ENCODE measurements at places on chromosomes 12 and 14. TPM values are rescaled to one million over a fixed set of nuclear protein-coding genes. Genes with fewer than 3 reads are reported as not detected.

DNA sequence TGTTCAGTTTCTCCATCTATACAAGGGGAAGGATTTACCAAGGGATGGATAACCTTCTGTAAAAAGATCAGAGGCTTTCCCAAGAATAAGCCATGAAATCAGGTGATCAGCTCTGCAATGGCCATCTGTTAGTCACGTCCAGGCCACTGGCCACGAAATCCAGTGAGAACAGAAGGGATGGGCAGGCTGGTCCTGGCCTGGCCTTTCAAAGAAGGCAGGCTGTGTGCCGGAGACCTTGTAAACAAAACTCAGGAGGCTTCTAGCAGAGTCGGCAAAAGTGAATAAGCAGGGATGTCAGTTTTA is 68.5 kb downstream of the RNF34 start:
- DNase-seq: no peak

PAH gene
- not detected for total RNA-seq

DNA sequence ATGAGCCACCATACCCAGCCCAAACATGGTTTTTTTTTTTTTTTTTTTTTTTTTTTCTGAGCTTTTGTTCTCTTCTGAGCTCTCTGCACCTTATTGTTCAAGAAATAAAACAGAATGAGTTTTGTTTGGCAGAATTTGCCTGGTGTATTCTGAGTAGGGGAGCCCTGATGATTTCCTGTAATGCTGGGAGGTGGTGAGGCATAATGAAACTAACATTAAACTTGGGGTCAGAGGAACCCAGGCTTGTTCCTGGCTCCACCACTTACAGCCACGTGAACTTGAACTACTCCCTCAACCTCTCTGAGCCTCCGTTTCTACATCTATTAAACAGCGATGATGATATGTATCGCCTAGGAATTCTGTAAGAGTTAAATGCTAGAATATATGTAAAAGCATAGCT is 276.3 kb upstream of the CRY1 start:
- DNase-seq: peak; percentile 63

DNA sequence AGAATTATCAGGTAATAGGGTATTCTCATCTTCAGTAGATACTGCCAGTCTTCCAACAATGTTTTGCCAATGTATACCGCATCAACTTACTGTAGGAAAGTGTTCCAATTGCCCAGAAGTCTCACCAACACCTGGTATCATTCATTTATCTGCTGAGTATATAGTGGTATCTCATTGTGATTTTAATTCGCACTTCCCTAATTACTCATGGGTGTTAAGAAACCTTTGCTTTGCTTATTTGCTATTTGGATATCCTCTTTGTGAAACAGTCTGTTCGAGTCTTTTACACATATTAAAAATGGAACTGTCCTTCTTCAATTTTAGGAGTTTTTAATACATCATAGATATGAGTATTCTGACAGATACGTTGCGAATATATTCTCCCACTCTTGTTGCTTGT is 6.1 kb downstream of the TM7SF3 start:
- no peak for DNase-seq

CACNA1C gene
- total RNA-seq: 0.11 TPM

PZP gene
- total RNA-seq: not detected

SLC6A15 gene
- 0.25 TPM for total RNA-seq
